Frontal cortex (tissue), 4 donors: ENCODE measurements at places on chromosomes 2 and 18. TPM values are rescaled to one million over a fixed set of nuclear protein-coding genes. Genes with fewer than 3 reads are reported as not detected.

The TRABD2A gene
- total RNA-seq: 0.41 TPM

DNA sequence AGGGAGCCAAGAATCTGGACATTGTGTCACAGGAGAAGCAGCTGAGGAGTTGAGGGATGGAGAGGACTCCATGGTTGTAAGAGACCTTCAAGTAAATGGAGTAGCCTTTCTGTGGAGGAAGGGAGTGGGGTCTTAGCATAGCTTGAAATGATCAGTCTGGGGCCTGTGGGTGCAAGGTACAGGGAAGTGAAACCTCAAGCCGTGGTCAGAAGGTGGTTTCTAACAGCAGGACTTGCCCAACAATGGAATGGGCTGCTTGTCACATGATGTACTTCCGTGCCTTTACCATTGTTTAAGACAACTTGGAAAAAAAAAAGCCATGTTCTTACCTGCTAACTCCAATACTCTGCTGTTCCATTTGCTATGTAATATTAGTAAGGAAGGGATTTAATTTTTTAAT is 140.7 kb downstream of the LDLRAD4 start:
- DNase-seq: no peak

The TTR gene
- total RNA-seq: 0.82 TPM

DNA sequence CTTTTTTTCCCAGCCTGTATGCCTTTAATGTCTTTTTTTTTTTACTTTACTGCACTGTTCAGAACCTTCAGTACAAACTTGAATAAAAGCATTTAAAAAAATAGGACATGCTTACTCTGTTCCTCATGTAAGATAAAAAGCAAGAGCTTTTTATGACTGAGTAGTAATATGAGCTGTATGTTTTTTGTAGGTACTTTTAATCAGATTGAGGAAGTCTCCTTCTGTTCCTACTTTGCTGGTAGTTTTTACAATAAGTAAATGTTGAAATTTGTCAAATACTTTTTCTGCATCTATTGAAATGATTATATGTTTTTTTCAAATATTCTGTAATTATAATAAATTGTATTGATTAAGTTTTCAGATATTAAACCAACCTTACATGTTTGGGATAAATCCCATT is 189.8 kb downstream of the FAM210A start:
- DNase-seq: no peak

GRCh38 chr2:172431463-172431862 is 4.1 kb downstream of the ITGA6 start:
- DNase-seq: peak; percentile 19

GRCh38 chr18:2856547-2857170 is 9.9 kb downstream of the EMILIN2 start:
- DNase-seq: no peak

DNA sequence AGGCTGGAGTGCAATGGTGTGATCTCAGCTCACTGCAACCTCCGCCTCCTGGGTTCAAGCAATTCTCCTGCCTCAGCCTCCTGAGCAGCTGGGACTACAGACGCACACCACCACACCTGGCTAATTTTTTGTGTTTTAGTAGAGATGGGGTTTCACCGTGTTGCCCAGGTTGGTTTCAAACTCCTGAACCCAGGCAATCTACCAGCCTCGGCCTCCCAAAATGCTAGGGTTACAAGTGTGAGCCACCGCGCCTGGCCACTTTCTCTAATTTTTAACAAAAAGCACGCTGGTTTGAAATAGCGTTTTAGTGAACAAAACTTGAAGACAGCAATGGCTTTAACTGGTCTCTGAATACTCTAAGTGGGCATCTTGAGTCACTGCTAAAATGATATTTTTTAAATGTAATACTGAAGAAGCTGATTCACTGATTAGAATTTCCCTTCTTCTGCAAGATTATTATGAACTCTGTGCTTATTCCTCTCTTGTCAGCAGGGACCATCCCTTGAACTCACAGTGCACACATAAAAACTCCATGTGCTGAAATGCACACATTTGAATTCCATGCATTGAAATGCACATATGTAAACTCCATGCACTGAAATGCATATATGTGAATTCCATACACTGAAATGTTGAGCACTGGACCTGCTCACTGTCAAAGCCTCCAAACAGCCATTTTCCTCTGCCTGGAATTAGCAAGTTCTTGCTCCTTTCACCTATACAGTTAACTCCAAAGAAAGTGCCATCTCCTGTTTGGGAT is 1411.5 kb upstream of the ACVR2A start:
- DNase-seq: no peak

DNA sequence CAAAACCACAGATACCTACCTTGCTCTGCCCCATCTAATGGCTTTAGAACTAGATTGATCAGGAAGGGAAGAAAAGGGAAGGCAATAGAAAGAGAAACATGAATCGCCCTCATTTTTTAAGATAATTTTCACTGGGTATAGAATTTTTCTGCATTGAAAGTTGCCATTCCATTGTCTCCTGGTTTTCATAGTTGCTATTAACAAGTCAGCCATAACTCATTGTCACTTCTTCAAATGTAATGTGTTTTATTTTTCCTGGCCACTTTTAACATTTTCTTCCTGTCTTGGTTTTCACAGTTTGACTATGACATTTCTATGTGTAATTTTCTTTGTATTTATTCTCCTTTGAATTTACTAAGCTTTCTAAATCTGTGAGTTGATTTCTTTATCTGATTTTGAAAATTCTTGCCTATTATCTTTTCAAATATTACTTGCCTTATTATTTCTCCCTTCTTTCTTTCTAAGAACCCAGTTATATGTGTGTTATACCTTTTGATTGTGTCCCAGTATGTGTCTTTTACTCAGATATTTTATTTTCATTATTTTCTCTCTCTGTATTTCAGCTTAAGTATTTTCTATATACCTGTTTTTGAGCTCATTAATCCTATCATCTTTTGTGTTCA is 85.5 kb upstream of the GLI2 start:
- DNase-seq: no peak

DNA sequence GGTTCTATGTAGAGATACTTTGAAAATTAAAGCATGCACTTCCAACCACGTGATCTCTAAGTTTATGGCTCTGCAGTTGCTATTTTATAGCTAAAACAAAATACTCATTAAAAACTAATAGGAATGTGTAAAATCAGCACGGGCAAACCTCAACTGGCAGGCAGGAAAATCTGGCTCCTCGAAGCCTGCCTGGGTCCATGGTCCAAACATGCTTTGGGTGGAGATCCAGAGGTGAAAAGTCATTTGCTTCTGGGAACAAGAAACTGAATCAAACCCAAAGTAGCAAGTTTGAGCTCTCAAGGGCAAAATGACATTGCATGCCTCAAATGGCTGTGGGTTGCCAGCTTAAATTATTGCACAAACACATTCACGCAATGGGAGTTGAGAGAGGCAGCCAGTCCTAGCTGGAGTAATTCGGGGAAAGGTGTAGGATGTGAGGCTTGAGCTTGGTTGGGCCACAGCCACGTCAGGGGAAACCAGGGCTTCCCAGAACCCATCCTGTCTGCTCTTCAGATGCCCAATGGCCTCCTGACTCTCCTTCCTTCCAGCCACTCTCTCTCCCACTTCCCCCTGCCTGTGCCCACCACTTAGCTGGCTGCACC is 75.2 kb upstream of the LCLAT1 start:
- DNase-seq: no peak

- no peak for DNase-seq
These were observed 3.5 kb upstream of the GALNT5 start for GRCh38 chr2:157254041-157254440.

DNA sequence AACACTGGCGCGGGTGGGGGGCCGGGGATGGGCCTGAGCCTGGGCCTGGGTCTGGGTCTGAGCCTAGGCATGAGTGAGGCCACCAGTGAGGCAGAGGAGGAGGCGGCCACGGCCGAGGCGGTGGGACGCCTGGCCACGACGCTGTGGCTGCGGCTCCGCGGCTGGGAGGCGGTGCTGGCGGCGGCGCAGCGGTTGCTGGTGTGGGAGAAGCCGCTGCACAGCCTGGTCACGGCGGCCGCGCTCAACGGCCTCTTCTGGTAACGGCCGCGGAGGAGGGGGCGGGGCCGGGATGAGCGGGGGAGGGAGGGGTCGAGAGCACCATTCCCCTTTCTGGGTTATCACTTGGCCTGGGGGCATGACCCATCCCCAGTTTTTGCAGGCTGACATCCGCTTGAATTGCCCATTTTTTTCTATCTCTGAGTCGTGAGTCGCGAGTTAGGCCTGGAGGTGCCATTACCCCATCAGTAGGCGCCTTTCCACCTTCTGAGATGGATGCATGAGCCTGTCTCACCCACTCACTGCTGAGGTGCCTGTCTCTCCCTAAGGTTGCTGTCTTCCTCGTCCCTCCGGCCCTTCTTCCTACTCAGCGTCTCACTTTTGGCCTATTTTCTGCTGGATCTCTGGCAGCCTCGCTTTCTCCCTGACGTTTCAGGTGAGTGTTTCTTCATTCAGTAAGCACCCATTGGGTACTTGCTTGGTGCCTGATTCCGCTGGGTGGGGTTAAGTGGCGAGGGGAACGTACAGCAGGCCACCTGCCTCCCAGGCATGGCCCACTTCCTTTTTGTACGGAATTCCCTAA is 501 bp downstream of the RETREG2 start:
- peak; percentile 52 for DNase-seq

The DAPL1 gene
- not detected for total RNA-seq

The B3GNT7 gene
- total RNA-seq: 0.82 TPM

The APOB gene
- total RNA-seq: 0.41 TPM

DNA sequence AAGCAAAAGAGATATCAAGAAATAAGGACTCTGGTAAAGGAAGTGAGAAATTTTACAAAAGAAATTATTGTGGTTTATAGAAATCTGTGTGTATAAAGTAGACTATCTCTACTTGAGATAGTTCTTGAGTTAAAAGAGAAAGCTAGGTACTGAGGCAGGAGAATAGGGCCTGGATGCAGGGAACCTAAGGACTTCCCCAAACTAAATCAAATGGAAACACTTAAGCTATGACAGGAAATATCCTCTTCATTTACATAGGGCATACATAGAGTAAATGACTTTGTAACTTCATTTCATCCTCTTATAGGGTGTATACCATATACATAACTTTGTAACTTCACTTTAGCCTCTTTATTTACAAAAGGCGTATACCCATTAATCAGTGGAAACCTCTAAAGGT is 219.2 kb upstream of the RGPD4 start:
- no peak for DNase-seq
